GM13977 (cell line): ENCODE measurements at places on chromosomes 12 and 14.

GRCh38 chr12:105423237-105423636, 92.7 kb downstream of the C12orf75 start:
- no peak for DNase-seq

GRCh38 chr12:101901777-101902176, 24.4 kb downstream of the DRAM1 start:
- DNase-seq: no peak

- DNase-seq: no peak
Measured at GRCh38 chr14:50475460-50475859, 56.9 kb downstream of the MAP4K5 start.

DNA sequence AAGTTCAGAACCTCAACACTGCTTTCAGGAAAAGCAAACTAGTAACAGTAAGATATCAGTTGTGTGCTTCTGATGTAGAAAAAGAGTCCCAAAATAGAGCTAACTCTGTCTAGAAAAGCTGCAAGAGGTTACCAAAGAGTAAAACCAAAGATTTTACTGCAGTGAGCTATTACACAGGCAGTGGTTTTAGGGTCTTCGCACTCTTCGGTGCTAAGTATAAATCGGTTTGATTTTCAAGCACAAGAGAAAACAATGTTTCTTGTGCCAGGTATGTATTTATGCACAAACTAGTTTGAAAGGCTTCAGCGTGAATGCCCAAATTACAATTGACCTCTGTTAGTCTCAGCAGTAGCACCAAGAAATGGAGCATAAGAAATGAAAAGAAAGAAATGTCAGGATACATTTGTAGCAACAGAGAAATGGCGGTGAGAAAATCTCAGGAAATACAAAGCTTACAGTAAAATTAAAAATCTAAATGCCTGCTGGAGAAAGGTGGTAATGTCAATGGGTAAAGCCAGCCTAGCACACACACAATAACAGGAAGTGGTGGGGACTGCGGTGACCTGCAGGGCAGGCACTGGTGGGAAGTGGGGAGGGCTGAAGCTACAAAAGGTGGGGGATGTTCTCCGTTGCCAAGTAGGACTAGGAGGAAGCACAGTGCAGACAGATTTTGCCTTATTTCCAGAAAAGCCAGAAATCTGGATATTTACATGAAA, 18.0 kb upstream of the DYRK2 start:
- no peak for DNase-seq

DNA sequence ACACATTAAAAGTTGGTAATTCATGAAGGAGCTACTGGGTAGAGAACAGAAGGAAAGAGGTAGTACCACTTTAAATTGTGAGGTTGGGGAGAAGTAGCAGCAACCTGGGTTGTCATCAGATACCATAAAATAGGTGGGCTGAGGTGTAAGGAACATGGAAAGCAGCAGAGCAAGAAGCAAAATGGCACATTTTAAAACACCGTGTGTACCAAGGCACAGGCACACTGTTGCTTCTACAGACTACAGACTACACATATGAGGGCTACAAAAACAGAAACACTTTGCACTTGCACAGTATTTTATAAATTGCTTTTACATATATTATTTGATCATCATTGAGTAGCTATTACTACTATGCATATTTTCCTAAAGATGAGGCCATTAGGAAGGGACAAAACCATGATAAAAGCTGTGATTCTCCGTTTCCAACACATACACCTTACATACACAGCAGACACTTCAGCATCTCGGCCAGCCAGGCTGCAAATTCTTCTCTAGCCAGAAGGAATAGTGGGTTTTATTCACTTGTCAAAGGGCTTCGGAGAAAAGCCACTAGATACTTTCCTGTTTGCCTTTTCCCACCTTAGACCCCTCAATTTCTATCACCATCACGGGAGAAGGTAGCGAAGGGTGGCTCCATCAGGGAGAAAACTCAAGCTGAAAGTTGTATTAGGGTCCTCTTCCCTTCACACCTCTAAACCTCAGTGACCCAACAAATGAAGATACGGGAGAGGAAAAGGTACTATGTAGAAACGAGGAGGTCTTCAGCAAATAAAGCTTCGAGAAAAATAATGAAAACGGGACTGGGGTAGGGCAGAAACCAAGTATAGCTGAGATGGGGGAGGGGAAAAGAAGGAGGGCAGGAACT, 1.6 kb downstream of the PYM1 start:
- DNase-seq: no peak

GRCh38 chr12:90299121-90299520, 590.5 kb upstream of the ATP2B1 start:
- peak; percentile 24 for DNase-seq

GRCh38 chr12:40614923-40615322, 77.3 kb upstream of the CNTN1 start:
- no peak for DNase-seq

DNA sequence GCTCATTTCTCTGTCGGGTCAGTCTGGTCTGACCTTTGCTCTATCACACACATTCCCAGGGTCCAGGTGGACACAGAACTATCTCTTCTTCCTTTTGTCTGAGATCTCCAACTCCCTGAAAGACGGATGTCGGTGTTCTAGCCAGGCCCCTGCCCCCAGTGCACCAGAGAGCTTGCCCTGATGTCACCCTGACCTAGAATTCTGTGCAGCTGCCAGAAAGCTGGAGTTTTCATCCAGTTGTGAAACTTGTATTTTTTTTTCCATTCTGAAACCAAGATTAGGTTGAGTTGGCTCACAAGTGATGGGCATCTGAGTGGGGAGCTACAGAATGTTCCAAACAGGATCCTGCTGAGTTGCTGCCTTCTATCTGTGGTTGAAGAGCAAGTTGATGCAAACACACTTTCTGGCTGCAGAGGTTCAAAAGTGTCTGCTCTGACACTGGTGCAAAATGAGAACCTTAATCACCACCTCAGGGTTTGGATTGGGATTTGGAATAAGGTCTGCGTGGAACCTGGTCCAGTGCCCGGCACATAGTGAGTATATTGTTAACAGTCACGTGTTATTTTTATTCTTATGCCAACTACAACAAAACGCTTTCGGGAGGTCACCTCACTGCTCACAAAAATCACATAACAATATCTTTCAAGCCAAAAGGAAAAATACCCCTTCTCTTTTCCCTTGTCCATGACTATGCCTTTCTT, 211.5 kb downstream of the SLC15A4 start:
- DNase-seq: no peak

GRCh38 chr12:30696103-30696408, 387 bp upstream of the IPO8 start:
- DNase-seq: no peak

DNA sequence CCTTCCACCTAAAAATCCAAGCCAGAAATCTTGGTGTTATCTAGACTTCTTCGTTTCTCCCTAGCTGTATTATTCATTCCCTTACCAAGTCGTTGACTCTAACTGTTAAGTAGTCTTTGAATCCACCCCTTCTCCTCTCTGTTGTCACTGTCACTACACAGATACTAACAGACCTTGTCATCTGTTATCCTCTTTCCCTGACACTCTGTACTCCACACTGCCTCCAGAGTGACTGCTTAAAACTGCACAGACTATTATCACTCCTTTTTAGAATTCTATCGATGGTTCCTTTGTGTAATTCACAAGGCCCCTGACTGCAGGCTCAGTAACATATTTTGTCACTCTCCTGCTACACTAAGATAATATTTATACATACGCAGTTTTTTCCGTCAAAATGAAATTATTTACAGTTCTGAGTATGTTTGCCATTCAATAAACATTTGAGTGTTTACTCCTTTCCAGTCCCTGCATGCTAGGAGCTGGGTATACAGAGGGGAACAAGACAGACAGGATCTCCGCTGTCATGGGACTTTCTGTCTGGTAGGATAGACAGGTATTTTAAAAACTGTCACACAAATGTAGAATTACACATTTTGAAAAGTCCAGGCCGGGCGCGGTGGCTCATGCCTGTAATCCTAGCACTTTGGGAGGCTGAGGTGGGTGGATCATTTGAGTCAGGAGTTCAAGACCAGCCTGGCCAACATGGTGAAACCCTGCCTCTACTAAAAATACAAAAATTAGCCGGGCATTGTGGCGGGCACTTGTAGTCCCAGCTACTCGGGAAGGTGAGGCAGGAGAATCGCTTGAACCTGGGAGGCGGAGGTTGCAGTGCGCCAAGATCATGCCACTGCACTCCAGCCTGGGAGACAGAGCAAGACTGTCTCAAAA, 3.8 kb downstream of the MARS1 start:
- DNase-seq: no peak

GRCh38 chr12:99852666-99853065, 132.1 kb downstream of the ANKS1B start:
- DNase-seq: no peak

- no peak for DNase-seq
Measured at GRCh38 chr14:24463884-24464785, 21.6 kb upstream of the SDR39U1 start.

GRCh38 chr12:54959291-54960018, 25.1 kb downstream of the TESPA1 start:
- peak; percentile 39 for DNase-seq

DNA sequence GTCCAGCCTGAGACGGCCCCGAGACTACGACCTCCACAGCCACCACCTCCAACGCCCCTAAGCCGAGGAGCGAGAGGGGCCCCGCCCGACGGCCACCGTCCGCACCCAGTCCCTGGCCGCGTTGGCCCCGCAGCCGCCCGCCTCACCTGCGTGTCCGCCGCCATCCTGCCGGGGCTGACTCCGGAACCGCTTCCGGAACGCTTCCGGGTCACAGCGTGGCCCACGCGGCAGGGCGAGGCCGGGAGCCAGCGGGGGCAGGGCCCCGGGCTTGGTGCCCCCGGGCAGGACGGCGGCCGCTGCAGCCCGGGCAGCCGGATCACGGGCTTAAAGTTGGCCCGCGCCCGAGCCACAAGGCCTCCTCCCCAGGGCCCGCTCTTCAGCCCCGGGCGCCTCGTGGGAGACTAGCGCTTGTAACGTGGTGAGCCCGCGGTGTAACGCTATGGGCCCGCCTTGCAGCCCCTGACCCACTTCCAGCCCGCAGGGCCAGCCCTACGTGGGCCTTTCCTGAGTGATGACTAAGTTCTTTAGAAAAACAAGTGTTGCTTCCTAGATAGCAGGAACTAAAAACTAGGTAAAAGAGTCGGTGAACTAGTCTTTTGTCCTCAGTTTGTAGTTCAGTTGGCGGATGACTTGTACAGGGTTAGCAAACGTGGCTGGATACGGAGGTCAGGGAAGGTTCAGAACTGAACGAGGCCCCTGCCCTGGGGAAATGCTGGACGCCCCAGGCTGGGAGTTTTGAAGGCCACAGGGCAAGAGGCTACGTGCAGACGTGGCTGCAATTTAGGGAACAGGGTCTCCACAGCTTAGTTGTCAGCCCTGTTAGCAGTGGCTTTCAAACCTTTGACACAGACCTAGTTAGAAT, at the start of gene GCN1:
GCN1 (minus strand) TSS at position 182 of the 862 bp plus-strand sequence; CDS start at position 164, 18 bp downstream.
- peak; percentile 91 for DNase-seq

DNA sequence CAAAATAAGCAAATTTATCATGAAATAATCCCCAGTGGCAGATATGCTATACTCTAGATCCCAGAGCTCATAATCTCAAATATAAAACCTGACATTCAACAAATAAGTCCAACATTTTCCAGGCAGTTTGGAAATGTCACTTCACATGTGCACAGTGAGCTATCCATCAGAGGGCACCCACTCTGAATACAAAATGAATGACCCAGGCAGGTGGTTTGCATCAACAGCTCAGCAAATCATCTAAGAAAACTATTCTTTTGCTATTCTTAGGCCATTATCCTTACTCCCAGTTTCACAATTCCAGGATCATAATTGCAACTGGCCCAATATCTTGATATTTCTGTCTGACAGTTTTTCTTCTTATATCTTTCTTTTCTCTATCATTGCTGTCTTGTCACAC, 38.5 kb downstream of the TRIM9 start:
- DNase-seq: no peak

GRCh38 chr12:19761463-19761862, 322.2 kb downstream of the AEBP2 start:
- DNase-seq: no peak

DNA sequence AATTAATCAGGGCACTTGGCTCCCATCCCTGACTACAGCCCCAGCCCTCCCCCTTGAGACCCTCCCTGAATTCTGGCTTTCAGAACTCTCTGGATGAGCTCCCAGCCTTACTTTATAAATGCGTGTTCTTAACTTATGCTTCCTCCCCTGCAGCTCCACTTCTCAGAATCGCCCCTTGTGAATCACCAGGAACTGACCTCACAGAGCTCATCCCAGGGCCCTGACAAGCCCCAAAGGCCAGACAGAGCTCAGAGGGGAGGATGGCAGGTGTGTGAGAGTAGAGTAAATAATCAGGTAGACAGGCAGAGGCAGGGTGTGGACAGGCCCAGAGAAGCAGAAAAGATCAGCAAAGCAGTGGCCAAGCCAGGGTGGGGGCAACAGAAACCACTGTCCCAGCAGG, 68.2 kb upstream of the FOXN3 start:
- DNase-seq: no peak

DNA sequence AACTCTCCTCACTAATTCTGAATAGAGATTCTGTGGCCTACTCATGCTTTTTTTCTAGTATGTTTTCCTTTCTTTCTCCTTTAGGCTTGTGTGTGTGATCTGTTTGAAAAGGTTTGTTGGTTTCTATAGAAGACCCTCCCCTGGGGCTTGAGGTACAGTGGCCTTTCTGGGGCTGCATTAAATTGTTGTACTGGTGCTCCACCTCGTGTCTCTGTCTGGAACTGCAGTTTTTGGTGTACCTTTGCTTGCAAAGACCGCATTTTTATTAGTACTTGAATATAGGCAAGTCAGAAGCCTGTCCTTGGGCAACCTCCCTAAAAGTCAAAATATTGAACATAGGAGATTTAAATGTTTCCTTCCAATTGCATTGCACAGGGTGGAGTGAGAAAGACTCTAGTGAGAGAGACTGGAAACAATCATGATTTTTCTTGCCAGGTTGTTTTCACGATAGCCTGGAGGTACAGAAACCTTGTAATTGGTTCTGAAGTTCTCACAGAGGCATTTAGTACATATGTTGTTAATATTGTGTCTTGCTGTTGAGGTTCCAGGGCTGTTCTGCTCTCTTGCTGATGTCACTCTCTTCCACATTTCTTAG, 39.0 kb downstream of the SLCO1B1 start:
- peak; percentile 24 for DNase-seq

GRCh38 chr12:28500373-28501024, 310.2 kb downstream of the CCDC91 start:
- no peak for DNase-seq

- DNase-seq: no peak
Measured at GRCh38 chr12:93727195-93727811, 50.1 kb downstream of the CRADD start.

DNA sequence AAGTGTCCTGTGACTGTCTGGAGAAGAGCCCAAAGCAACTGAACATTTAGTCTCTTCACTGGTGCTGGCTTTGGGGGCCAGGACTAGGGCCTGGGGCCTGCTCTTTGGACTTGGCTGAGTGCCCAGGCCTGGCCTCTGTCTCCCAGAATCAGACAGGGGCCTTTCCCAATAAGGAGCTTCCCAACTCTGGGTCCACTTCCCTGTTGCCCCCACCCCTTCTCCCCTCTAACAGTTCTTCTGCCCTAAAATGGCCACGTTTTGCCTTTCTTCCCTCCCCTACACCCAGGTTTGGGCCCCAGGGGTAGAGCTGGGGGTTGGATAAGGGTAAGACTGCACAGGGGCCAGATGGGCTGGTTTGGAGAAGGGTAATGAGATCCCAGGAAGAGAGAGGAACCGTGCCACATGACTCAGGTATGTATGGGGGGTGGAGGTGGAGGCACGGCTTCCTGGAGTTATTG, 10.0 kb upstream of the ITGA5 start:
- no peak for DNase-seq
